ENCODE measurements at places on chromosomes 3 and 15.

- DNase-seq, result no peak
These were observed 55.2 kb downstream of the RPL39L start for GRCh38 chr3:187084126-187084525.

- no peak for DNase-seq
These were observed 55.2 kb downstream of the PGPEP1L start for GRCh38 chr15:98952381-98952803.

DNA sequence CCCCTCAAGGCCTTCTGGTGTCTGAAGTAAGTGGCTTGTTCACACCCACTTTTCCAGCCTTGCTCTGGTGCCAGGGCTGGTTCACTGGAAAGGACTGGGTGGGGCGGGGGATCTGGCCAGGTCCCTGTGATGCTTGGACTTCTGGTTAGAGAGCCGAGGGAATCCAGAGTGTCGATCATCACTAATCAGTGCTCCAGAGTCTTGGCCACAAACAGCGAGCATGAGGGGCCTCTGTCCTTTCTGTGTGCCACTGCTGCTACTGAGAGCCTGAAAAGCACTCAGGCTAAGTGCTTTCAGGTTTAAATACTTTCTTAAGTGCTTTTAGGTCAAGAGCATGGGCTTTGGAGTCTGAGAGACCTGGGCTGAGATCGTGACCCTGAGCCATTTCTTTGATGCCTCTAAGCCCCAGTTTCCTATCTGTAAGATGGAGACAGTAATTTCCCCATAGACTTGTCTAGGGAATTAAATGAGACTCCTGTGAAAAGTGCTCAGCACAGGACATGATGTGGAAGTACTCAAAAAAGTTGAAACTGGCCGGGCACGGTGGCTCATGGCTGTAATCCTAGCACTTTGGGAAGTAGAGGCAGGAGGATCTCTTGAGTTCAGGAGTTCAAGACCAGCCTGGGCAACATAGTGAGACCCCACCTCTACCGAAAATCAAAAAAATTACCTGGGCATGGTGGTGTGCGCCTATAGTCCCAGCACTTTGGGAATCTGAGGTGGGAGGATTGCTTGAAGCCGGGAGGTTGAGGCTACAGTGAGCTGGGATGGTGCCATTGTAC, 53.8 kb upstream of the SEC22A start:
- DNase-seq, result no peak

- DNase-seq, result no peak
These were observed 126.7 kb downstream of the UACA start for GRCh38 chr15:70636540-70637165.

DNA sequence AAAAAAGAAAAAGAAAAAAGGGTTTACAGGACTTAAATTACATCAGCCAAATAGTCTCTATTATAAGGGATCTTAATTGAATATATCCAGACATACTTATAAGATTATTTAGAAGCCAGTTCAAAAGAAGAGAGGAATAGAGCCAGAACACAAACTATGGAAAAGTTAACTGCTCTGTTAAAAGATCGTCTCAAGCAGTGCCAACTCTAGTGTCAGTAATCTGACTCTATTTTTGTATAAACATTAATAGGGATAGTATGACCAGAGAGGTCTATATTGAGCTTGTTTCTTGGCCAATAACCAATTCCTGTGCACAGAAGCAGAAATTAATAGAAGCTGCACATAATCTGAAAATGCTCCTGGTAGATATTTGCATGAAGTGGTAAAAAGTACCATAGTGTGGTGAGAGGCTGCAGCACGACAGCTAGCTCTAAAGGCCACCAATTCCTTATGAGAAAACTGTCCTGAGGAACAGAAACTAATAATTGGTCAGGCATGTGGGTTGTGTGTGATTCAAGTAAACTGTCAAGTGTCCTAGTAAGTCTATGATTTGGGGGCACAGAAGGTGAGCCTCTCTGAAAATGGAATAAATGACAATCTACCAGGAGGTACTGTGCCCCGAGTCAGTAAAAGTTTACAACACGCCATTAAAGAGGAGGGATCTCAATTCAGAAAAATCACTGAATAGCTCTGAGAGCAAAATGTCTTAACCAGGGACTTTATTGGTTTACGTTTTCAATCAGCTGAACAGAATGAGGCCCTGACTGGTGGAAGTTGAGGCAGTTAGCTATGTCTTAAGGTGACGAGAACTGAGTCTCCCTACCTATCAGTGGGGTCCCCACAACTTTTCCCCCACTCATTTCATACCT, 51.5 kb upstream of the NANOGP8 start:
- DNase-seq, result no peak

- DNase-seq, result no peak
These were observed 4.3 kb upstream of the STRA6 start for GRCh38 chr15:74206801-74207281.

DNA sequence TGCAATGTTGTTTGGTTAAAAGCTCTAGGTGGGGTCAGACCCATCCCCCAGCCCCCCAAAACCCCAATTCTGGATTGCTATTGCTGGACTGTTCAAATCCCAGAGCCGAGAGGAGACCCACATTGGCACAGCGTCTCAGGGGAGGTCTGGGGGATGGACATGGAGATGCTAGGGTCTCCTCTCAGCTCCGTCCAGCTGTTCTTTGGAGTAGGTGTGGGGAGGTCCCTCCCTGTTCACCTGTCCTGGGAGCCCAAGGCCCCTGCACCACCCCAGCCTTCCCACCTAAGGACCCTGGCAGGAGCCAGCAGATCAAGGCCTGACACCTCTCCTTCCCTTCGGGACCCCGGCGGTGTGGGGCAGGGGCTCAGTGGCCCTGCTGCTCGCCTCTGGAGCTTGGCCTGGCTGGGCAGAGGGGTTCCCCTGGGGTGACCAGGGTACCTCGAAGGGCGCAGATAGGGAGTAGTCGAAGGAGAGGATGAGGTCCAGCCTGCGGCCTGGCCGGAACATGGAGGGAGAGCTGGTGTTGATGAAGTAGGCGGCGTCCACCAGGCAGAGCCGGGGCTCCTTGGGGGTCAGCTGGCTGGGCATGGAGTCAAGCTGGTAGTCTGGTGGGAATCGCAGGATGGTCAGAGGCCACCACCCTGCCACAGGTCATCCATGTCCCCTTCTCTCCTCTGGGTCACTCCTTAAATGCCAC, 23.9 kb downstream of the PLA2G4D start:
- DNase-seq, result no peak

- DNase-seq, result no peak
These were observed 42.9 kb upstream of the ADAMTS9 start for GRCh38 chr3:64730681-64731080.

GRCh38 chr3:99925584-99926230, 108.0 kb downstream of the CMSS1 start:
- no peak for DNase-seq

GRCh38 chr3:27467545-27467944, 16.6 kb downstream of the SLC4A7 start:
- no peak for DNase-seq

DNA sequence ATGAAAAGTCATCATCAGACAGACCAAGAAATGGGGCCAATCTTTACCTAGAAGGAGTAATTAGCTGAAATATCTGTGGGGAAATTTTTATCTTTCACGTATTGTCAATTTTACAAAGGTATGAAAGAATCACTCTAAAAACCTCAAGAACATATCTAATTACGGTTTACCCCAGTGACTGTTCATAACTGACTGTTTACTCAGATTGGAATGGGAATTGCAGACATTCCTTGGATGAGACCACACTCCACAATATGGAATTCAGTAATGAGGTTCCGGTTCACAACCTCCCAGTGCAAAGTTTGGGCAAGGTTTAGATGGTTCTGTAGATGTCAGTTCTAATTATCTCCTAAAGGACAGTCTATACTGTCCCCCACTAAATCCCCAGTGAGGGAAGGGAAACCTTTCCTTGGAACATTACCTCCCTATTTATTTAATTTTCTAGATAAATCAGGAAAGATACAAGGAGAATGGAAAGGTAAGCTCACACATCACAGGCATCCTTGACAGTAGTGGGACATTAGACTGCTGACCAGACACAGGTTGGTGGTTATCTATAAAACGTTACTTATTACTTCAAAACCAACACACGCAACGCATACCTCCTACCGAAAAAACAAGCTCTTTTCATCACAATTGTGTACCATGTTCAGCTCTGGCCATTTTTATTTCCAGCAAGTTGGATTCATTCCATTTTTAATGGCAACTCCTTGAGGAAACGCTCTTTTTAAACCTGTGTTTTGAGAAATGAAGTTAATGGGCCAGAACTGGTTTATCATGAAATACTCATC, 129.9 kb downstream of the RORA start:
- no peak for DNase-seq

DNA sequence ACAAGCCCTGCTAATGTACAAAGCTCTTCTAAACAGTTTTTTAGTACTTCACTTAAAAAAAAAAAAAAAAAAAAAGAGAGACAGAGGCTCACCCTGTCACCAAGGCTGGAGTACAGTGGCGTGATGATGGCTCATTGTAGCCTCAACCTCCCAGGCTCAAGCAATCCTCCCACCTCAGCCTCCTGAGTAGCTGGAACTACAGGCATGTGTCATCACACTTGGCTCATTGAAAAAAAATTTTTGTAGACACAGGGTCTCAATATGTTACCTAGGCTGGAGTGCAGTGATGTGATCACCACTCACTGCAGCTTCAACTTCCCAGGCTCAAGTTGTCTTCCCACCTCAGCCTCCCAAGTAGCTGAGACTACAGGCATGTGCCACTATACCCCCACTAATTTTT, 47.6 kb upstream of the HEG1 start:
- DNase-seq, result no peak

DNA sequence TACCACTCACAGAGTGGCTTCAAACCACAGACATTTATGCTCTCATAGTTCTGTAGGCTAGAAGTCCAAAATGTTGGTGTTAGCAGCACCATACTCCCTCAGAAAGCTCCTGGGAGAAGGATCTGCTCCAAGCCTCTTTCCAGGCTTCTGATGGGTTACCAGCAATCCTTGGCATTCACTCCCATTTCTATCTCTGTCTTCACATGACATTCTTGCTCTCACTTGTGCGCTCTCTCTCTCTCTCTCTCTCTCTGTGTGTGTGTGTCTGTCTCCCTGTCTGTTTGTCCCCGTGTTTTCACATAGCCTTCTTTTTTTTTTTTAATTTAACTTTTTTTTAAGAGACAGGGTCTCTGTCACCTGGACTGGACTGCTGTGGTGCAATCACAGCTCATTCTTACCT, 26.3 kb downstream of the CDAN1 start:
- no peak for DNase-seq

- DNase-seq, result no peak
These were observed 156.3 kb downstream of the TIGIT start for GRCh38 chr3:114450008-114450596.

DNA sequence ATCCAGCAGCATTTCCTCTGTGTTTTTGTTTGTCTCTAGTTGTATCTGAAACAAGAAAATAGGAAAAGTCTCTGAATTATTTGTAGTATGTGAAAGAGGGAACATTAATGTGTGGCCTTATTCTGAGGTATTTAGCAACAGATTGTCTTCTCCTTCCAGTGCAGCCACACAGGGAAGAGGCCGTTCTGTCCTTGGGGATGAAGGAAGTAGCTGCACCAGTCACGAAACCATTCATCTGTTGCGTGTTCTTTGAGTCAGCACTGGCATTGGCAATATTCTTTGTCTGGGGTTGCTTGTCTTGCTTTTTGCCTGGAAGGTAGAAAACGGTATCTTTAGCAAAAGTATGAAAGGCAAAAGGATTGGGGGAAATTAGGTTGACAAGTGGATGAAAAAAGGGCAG, 91.6 kb downstream of the CDIN1 start:
- DNase-seq, result no peak

DNA sequence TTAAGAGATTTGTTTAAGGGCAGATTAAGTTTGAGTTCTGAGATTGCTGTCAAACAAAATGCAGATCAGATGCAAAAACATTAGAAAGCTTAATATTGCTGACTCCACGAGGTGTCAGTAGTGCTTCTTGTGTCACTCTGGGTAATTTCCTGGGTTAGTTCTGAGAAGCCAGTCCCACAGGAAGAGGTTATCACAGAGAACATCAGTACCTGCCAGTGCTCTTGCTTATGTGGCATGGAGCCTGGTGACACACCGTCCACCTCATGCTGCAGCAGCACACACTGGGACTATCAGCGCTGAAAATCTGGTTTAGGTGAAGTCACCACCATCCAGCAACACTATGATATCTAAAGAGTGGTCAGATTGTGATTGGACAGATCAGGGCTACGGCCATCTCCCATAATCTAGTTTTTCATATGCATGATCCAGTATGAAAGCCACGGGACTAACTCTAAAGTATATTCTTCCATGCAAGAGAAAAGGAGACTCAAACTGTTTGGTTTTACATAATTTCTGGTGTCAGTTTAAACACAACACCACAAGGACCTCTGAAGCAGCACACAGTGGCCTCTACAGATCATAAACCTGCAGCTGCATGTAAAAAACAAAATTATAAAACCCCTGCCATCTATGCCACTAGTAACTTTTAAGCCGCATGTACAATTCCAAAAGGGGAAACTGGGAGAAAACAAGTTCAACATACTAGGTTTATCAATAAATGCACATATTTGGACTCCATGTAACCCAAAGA, 36.1 kb upstream of the MYO5C start:
- peak; percentile 8 for DNase-seq

DNA sequence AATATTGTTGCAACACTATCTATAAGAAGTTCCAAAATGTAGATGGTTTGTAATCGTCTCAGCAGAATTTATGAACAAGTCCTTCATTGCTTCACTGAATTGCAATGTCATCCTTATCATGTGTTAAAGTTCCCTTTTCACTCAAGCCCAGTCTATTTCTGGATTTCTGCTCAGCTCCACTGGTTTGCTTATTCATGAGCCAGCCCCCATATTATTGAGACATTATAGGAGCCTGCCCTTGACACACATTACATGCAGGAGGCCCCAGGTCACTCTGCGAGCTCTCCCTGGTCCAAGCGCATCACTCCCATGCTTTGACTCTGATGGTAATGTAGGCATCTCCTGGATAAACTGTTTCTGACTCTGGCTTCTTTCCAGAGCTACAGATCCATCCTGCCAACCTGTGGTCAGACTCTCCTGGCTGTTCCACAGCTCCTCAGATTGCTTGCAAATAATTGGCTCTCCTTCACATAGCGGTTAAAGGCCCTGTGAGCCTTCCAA, 56.9 kb downstream of the ABTB1 start:
- DNase-seq, result no peak
